ENCODE measurements at places on chromosomes 2 and 18.

GRCh38 chr18:49966090-49966489 lies 152.8 kb upstream of the ACAA2 start:
- DNase-seq = no peak

GRCh38 chr2:217853301-217853881 lies 149.4 kb downstream of the TNS1 start:
- DNase-seq = no peak

GRCh38 chr18:51668101-51668500 lies 470.6 kb upstream of the MEX3C start:
- DNase-seq = peak; percentile 61

DNA sequence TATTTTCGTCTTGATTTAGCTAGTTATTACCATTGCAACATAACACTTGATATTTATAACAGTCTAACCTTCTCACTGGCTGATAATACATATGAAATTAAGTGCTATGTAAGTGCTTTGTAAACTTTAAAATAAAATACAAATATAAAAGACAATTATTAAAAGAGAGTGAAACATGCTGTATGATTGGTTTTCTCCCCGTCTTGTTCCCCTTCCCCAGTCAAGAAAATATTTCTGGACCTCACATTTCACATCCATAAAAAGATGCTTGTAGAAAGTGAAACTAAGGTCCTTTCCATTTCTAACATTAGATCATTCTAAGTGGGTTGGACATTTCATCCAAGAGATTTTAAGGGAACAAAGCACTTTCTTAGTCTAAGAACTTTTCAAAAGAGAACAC lies 310.2 kb upstream of the LRATD1 start:
- DNase-seq = no peak

- peak; percentile 1 for DNase-seq
Observed at GRCh38 chr2:44981714-44982108, 27.5 kb downstream of the SIX2 start.

GRCh38 chr18:34120294-34120693 lies 104.4 kb downstream of the NOL4 start:
- DNase-seq = no peak

GRCh38 chr2:84029903-84030575 lies 429.0 kb downstream of the SUCLG1 start:
- DNase-seq = no peak

GRCh38 chr2:203586696-203587095 lies 51.6 kb upstream of the RAPH1 start:
- DNase-seq = no peak

DNA sequence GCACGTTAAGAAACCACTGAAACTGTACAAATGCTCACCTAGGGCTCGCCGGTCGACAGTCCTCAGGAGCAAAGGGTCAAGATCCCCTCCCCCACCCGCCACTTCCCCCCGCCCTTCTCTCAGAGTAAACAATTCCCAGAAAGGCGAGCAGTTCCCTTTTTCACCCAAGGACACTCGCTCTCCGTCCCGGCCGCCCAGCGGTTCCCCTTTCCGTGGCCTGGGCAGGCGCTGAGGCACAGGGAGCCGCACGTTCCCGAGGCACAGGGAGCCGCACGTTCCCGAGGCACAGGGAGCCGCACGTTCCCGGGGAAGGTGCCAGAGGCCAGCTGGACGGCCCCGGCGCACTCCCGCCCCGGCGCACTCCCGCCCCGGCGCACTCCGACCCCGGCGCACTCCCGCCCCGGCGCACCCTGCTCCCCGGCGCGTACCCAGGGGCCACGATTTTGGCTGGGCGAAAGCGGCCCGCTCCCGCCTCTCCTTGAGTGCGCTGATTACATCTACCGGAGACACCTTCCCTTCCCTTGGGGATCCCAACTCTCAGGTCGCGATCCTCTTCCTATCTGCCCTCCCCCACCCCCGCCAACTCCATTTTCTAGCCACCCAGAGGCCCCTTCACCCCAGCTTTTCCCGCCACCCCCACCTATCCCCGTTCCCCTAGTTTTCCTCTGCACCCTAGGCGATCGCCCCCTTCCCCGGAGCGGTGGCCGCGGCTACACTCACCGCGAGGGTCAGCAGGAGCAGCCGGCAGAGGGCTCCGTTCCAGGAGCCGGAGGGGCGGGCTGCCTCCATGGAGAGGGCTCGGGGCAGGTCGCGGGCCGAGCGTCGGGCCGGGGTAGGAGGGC lies 817 bp downstream of the DSC2 start:
- no peak for DNase-seq

DNA sequence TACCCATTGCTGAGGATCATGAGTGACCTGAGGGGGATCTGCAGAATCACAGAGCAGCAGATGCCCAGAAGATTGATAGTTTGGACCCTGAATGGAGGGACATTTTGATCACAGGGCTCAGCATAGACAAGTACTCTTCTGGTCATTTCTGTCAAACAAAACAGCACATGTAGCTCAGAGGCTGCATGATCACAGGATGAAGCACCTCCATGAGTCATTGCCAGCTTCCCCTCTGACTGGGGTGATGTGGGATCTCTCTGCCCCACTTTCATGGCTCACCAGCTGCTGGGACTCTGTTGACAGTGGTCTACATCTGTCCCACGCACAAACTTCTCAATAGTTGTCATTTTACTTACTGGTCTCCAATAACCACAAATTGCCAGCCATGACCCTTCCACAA lies 264.1 kb downstream of the RPIA start:
- no peak for DNase-seq

DNA sequence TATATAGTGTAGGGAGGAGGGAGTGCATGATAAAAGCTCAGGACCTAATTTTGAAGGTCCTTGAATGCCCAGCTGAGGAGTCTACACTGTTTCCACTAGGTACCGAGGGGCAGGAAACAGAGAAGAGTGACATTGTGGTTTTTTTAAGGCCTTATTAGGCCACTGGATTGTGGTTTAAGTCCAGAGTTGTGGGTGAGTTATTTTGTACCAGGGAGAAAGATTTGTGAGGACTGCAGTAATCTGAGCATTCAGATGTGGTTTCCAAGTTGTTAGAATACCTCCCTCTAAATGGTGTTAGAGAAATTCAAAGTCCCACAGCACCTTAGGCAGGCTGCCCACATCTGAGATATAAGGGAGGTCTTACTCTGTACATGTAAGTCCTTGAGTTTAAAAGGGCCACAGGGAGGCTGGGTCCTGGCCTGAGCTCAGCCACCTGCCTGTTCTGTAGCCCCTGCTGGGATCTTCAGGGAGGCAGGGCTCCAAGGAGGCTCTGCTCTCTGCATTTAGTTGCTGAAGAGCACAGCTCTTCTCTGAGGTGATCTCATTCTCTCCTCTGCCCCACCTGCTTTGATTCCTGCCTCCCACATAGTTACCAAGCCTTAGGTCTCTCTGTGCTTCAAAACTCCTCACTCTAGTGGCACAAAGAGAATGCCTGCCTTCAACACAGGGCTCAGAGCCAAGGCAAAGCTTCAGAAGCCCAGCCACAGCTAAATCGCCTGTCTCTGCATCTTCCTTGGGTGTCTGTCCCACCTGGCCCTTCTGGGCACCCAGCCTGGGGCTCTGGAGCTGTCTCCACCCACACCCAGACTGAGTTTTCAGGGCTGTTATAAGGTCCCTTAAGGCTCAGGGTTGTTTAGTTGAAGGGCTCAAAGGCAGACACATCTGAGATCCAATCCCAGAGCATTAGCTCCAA lies 88.1 kb downstream of the VSNL1 start:
- no peak for DNase-seq

- DNase-seq = no peak
Observed at GRCh38 chr2:119487434-119488244, 36.6 kb downstream of the SCTR start.

GRCh38 chr2:18987592-18988073 lies 370.8 kb downstream of the OSR1 start:
- peak; percentile 42 for DNase-seq

GRCh38 chr2:203500951-203501350 lies 34.1 kb downstream of the RAPH1 start:
- no peak for DNase-seq

DNA sequence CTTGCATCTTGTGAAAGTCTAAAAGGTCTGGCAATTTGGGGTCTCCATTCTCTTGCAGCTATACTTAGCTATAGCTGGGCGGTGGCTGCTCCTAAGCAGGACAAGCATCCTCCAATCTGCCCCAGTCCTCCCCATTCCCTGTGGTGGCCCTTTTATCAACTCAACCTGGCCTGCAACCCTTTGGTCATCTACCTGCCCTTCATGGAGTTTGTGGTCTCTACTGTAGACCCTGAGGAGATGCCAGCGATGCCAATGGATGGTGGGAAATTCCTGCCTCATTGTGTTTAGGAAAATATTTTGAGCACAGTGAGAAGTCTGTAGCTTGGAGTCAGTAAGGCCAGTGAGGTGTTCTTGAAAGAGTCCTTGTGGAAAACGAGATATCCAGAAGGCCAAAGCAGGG lies 143.4 kb downstream of the CAPN13 start:
- DNase-seq = no peak

GRCh38 chr18:34985963-34986362 lies 55.2 kb upstream of the MAPRE2 start:
- no peak for DNase-seq

DNA sequence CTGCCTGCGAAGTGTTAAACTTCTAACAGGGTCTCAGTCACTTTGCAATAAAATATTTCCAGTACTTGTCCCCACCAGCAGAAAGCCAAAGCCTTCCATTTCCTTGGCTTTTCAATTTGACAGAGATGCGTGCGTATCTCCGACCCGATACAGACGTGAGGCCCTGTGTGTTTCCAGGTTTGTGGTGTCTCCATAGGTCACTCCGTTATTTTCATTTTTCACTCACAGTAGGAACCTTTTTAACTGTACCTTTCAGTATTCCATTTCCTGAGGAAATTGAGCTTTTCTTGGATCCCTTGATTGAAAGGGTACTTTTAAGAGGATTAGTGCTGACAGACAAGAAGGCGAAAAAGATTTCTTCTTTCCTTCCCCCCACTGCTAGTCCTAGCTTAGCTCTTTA lies 116.3 kb upstream of the TTN start:
- DNase-seq = no peak

GRCh38 chr2:172137109-172137508 lies 34.4 kb upstream of the DLX2 start:
- no peak for DNase-seq
